ENCODE measurements at places on chromosomes 5 and 9.

DNA sequence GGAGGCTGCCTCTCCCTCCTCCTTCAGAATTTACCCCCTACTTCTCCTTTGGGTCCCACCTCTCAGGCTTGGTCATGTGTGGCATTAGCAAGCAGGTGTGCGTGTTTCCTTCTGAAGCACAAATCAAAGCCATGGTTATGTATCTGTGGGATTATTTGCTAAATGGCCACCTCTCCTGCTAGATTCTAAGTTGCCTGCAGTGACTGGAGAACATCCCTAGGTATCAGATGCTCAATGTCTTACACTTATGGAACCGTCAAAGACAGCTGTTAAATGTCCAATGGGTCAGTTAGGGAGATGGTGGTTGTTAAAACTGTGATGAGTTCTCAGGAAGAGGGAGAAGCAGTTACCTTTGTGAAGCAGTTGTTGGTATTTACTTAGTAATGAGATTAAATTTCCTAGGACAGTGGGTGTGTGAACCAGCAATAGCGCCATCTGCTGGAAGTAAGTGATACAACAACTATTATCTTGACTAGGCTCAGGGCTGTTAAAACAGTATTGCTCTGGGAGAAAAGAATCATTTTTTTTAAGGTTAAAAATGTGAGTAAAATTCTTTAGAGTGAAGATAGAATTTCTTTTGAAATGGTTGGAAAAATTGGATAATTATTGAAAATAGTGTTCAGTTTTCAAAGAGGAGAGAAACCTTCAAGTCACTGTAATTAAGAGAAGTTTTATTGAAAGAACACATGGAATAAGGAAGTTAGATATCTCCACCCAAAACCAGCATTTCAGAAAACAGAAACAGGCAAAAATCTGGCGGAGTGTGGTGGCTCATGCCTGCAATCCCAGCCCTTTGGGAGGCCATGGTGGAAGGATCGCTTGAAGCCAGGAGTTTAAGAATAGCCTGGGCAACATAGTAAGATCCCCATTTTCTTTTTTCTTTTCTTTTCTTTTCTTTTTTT lies 71.3 kb downstream of the TMC1 start:
- no peak for DNase-seq

DNA sequence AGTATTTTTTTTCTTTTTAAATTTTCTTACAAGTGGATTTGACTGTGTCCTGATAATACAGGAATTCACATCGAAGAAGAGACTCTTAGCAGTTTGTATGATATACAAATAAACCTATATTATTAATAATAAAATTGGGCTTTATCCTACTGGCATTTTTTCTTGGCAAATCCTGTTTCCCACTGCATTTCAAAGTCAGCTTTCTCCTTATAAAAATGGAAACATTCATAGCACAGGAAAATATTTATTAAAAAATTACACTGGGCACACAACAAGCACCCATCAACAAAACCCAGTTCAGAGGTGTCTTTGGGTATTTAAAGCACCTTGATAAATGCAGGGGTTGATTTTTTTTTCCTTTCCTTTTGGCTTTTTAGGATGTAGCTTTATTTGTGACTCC lies 200.9 kb downstream of the MEF2C start:
- no peak for DNase-seq

- DNase-seq, result no peak
Observed at GRCh38 chr5:93273176-93273575, 307.8 kb downstream of the NR2F1-AS1 start.

DNA sequence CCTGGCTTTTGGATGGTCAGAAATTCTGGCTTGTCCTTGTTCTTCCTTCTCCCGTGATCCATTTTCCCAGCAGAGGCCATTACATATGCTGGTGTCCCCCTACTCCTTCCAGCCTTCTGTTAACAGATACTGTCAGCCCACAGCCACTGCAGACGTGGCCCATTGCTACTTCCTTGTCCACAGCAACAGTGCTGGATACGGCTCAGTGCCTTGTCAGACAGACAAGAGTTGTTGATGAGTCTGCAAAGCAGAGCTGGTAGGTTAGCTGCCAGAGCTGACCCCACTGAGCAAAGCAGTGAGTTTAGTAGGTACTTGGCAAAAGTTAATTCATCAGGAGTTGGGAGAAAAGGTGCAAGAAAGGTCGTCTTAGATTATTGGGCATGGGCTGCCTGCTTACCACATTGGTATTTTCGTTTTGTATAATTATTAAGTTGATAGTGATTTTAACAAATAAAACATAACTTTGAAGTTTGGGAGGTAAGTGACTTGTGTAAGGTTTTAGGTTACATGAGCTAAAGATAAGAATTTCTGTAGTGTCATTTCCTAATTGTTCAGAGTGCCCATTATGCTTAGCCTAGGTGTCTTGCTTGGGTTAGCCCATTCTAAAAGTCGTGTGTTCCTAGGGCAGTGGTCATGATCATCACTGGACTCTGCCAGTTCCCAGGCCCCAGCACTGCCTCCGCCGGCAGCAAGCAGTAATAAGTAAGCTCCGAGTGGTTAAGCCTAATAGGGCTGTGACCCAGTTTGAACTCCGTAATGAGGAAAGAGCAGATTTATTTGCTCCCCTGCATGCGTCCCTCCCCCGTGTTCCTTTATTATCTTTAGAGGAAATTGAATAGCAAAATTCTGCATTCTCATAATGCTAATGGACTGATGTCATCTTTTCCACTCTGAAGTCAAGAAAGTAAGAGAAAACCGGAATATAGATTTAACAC lies 292.0 kb downstream of the FANCC start:
- DNase-seq, result no peak

GRCh38 chr9:77495834-77496671 lies 152.1 kb downstream of the GNA14 start:
- no peak for DNase-seq

DNA sequence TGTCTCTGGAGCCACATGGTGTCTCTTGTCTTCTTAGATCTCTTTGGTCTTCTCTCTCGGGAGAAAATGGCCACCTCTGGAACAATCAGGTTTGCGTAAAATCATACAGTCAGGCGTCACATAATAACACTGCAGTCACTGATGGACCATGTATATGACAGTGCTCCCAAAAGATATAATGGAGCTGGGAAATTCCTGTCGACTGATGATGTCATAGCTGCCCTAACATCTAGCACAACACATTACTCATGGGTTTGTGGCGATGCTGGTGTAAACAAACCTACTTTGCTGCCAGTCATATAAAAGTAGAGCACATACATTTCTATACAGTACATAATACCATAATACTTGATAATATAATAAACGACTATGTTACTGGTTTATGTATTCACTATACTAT lies 30.1 kb upstream of the RAI14 start:
- DNase-seq, result no peak

- DNase-seq, result no peak
Observed at GRCh38 chr9:94827584-94828304, 101.2 kb downstream of the AOPEP start.

DNA sequence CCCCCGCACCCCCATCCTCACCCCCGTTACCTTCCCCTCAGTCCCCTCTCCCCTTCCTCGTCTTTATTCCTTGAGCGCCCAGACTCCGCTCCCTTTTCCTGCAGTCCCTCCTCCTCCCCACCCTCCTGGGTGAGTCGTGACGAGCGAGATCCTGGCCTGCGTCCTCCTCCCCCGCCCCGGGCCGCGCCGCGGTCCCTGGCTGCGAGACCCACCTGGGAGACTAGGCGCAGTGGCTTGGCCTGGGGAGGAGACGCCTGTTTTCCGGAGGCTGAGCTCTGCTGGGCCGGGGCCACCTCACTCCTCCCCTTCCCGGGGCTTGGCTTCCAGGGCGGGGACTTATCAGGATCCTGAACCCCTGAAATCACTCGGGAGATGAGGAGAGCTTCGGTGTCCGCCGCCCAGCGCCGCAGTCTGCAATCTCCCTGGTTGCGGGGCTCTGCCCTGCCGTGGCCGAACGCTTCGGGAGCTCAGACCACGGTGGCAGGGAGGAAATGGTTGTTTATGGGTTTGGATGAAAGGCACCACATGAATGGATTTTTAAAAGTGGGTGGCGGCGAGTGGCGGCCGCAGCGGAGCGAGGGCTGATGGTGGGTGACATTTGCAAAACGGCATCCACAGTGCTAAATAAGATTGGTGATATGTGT lies 984 bp downstream of the STXBP1 start:
- DNase-seq, result no peak

DNA sequence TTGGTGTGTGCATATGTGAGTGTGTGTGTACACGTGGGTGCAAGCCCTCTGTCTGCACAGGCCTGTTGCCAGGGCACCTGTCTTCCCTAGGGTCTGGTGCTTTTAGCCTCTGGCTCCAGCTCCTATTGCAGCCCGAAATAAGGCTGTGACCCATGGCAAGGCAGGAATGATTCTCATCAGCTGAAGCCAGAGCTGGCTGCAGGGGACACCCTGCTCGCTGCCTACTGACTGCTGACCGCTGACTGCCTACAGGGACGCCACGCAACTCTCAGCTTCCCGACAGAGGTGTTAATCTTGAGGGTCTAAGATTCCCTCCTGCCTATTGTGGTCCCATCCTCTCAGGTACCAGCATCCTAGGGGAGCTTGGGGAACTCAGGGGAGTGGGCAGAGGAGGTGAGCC lies at the start of gene MYOZ3:
MYOZ3 (plus strand) TSS at position 166 of the 400 bp plus-strand sequence. CDS start 1,691 bp downstream, outside the sequence.
- DNase-seq, result no peak

DNA sequence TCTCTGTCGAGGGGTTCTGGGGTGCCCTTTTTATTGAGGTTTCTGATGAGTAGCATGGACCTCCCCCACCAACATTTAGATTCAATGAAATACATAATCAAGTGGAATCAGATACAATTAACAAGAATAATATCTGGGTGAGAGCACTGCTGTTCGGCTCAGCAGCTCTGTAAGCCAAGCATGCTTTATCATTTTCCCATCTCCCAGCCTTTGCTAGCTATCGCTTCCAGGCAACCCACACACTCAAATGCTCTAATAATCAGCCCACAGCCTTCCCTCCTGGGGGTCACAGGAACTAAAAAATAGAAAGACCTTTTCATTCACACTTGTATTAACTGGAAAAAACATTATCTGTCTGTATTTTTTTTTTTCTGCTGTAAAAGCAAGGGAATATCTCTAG lies 8.9 kb downstream of the PLPPR1 start:
- no peak for DNase-seq

GRCh38 chr5:138109463-138110265 lies 25.8 kb downstream of the WNT8A start:
- no peak for DNase-seq

DNA sequence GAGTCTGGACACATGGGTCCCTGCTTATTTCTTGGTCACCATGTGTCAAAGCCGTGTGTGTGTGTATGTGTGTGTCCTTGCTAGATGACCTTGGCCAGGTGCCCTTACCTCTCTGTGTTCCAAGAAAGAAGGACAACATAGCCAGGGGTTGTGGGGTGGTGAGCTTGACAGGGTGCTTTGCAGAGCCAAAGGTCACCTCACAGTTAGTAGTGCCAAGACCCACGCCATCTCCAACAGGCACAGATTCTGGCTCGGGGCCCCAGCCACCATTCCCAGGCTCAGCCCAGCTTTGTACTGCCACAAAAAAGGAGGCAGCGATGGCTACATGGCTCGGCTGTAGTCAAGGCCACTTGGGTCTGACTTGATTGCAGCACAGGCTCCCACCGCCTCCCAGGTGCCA lies 39.5 kb downstream of the CXXC5 start:
- no peak for DNase-seq

- DNase-seq, result no peak
Observed at GRCh38 chr5:116738615-116739261, 164.1 kb upstream of the SEMA6A start.

- no peak for DNase-seq
Observed at GRCh38 chr5:171999100-171999499, 7.3 kb downstream of the FBXW11 start.

DNA sequence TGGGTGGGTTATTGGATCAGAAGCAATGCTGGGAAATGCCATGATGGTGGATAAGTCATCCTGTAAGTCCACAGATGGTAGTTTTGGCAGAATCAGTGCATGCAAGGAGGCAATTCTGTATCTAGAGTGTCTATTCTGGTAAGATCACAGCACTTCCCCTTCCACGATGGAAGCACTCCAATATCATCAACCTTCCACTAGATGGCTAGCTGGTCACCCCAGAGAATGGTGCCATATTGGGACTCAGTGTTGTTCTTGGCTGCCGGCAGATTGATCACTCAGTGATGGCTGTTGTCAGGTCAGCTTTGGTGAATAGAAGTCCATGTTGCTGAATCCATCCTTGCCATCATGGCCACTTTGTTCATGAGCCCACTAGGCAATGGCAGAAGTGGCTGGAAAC lies 553.5 kb downstream of the CSNK1G3 start:
- DNase-seq, result no peak

GRCh38 chr9:137055385-137056364 lies 1.8 kb upstream of the ENTPD2 start:
- DNase-seq, result no peak

GRCh38 chr5:126490167-126490940 lies 67.1 kb downstream of the GRAMD2B start:
- DNase-seq, result no peak

Measured in SIG-M5 (cell line).